ENCODE measurements at places on chromosomes 6 and 20. TPM values are rescaled to one million over a fixed set of nuclear protein-coding genes. Genes with fewer than 3 reads are reported as not detected.

- no peak for DNase-seq
Measured at GRCh38 chr6:170279977-170280688, 10.7 kb downstream of the DLL1 start.

The TCF19 gene
- 6.4 TPM for total RNA-seq

GRCh38 chr20:41214202-41214601, 76.9 kb downstream of the PLCG1 start:
- DNase-seq, result no peak

DNA sequence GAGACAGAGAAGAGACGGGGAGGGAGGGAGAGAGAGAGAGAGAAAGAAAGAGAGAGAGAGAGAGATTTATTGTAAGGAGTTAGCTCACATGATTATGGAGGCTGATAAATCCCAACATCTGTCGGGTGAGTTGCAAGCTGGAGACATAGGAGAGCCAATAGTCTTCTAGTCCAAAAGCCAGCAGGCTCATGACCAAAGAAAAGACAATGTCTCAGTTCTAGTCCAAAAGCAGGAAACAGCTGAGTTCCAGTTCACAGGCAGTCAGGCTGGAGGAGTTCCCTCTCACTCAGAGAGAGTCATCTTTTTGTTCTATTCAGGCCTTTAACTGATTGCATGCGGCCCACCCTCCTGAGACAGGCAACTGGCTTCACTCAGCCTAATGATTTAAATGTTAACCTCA, 416.6 kb downstream of the PREX1 start:
- no peak for DNase-seq

DNA sequence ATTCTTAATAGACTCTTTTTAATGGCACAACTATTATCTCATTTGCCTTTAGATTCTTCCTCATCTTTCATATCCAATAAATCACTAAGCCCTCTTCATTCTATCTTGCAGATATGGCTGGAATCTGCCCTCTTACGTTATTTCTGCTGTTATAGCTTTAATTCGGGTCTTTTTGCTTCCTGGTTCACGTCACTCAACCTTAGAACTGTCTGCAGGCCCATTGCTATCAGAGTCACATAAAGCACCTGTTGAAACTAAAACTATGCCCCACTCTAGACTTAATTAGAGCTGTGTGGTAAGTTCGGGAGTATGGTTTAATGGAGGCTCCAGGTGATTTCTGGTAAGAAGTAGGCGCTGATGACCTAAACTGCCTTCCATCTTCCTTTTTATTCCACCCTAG, 988 bp downstream of the QRSL1 start:
- no peak for DNase-seq

DNA sequence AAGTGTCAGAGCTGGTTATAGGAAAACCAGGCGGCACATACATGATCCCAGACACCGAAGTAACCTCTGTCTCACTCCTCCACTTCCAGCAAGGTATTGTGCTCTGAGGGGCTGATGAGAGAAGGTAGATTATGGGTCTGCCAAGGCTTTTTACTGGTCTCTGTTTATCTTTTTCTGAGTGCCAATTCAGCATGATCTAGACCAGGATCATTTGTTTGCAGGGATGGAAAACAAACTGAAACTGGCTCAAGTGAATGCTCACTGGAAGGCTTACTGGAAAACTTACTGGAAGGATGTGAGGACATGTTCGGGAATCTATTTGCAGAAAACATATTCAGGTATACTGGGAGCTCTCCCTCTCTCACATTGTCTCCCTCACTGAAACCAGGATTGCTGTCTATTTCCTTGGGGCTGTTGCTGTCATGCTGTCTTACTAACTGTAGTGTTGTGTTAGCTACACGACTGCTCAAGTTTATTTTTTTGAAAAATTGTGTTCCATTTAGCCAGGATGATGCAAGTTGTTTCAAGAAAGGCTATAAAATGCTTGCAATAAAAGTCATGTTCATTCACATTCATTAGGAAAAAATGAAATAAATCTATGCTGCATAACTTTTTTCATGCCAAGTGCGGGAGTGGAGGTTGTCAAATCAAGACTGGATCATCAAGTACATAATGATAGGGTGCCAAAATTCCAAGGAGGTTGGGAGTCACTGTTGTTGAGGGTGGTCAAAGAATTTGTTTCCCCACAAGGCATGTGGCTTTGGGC, 37.0 kb downstream of the KLHL31 start:
- no peak for DNase-seq

The FNDC1 gene
- total RNA-seq, result 1.3 TPM

Measured in kidney epithelial cell (primary cell).